Activated CD4-positive, CD25-positive, alpha-beta regulatory T cell (primary cell): ENCODE measurements at places on chromosomes 12 and 14.

- DNase-seq = no peak
Measured at GRCh38 chr12:78753058-78753457, 111.5 kb upstream of the SYT1 start.

DNA sequence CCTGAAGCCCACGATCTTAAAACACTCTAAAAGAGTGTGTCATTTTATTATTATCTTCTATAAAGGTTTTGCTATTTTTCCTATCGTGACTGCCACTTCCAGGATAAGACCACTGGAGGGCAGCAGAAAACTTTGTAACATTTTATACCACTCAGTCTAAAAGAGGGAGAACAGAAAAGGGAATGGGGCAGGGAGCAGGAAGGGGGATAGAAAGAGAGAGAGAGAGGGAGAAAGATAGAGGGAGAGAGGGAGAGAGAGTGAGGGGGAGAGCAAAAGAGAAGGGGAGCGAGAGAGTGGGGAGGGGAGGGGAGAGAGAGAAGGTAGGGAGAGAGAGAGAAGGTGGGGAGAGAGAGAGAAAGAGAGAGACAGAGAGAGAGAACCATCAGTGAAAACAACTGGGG lies 2.0 kb upstream of the ART4 start:
- no peak for DNase-seq

- DNase-seq = no peak
Measured at GRCh38 chr14:59997449-59997848, 77.5 kb downstream of the LRRC9 start.

DNA sequence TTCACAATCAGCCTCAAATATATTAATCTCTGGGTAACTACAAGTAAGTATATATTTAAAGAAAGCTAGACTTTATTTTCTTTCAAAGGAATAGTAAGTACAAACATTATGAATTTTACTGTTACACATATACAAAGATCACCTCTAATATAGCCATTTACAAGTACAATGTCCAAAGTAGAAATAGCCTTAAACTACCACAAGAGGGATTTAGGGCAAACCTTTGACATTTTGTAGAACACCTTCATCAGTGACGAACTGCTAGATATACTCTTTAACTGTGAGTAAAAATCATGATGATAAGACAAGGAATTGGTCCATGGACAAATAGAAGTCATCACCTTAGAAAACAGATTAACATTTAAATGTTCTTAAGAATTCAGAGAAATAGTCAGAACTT lies 69.8 kb downstream of the CNTN1 start:
- no peak for DNase-seq

- DNase-seq = no peak
Measured at GRCh38 chr12:125029761-125030358, 35.4 kb upstream of the AACS start.

- no peak for DNase-seq
Measured at GRCh38 chr14:96080571-96080970, 41.4 kb downstream of the C14orf132 start.

DNA sequence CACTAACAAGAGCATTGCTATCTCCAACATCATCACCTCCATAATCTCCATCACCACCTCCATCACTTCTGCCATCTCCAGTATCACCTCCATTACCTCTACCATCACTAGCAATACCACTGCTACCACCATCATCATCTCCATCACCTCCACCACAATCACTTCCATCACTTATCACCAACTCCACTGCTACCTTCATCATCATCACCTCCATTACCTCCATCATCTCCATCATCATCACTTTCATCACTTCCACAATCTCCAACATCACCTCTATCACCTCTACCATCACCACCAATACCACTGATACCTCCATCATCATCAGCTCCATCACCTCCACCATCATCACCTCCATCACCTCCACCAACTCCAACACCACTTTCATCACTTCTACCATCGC lies 102.4 kb upstream of the TMEM132C start:
- no peak for DNase-seq

DNA sequence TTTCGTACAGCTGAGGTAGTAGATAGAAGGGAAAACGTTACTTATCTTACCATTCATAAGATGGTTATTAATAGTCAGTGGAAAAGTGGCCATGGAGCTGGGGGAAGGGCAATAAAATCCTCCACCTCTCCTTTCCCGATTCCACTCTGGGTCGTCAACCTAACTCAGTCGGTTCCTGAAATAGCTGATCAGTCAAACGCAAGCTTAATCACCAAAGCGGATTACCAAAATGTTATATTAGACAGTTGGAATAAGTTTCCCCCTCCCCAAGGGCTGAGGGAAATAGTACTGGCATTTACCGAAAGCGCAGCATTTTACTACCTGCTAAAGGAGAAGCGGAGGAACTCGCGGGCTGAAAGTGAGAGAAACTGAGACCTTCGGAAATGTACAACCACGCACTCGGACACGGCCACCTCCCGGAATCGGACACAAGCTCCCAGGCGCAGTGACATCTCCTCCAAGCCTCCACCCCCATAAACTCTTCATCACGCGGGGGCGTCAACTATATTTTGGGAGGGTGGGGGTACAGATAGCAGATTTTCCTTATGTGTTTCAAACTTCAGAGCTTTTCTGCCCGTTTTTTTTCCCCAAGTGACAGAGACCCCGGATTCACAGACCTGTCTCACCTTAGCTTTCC lies 1.2 kb downstream of the PPM1H start:
- DNase-seq = no peak

- DNase-seq = peak; percentile 46
Measured at GRCh38 chr14:104563742-104564615, 15.6 kb upstream of the C14orf180 start.

DNA sequence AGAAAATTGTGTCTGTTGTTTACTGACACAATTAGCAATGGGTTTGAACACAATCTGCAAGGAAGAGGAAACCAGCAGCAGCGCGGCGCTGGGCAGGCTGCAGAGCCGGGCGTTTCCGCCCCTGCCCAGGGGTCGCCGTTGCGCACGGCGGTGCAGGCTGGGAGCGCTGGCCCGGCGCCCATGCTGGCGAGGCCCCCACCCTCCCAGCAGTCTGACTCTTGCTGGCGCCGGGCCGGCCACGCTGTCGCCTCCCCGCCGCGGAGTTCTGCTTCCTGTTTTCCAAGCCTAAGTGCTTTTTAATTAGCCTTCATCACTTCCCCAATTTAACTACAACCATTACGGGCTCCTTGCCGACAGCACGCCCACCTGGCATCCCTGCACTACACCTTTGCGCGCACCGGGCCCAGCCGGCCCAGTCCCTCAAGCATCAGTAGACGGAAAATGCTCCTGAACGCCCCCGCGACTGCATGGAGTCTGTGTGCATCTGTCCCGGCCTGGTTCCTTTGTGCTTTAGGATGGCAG lies 212.1 kb downstream of the GXYLT1 start:
- DNase-seq = no peak

DNA sequence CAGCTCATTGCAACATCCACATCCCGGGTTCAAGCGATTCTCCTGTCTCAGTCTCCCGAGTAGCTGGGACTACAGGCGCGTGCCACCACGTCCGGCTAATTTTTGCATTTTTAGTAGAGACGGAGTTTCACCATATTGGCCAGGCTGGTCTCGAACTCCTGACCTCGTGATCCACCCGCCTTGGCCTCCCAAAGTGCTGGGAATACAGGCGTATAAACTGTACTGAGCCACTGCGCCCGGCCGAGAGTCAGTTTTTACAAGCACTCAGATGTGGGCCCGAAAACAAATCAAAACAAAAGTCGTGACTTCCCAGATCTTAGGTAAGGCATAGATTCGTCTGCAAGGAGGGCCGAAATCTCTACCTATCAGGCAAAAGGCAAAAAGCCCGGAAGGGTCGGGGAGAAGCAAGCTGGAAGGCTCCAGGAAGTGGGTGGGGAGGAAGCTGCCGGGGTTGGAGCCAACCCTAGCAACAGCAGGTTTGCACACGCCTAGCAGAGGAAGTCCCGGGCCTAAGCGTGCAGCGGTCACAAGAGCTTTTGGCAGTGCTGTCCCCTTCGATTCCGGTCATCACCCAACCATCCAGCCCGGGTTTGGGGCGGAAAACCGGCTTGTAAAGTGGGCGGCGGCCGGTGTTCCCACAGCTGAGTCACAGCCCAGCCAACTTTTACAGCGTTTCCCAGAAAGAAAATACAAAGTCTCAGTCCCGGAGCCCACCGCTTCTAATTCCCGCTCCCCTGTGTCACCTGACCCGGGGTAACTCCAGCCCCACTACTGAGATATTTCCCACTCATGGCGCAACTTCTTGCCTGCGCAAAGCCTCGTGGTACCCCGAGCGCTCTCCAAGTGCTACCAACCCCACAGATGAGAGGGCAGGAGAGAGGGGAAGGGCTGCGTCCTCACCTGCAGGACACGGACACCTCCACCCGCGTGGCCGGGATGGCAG lies 583 bp downstream of the CPNE8 start:
- no peak for DNase-seq

DNA sequence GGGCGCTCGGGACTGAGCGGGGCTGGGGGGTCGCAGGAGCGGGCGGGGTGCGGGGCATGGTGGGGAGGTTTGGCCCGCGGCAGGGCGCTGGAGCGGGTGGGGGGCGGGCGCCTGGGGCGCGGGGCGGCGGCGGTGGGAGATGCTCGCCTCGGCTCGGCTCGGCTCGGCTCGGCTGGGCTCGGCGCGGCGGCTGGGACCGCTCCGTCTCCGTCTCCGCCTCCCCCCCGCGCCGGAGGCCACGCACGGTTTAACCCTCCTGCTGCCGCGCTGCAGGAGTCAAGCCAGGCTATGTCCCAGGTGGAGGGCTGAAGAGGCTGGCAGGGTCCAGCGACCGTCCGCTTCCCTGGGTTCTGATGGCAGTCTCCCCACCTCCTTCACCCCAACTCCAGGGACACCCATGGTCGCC lies at the start of gene PIANP:
PIANP (minus strand) TSS at position 170 of the 406 bp plus-strand sequence. CDS start 2,754 bp downstream, outside the sequence.
- no peak for DNase-seq

GRCh38 chr12:131370321-131370720 lies 340.6 kb upstream of the SFSWAP start:
- no peak for DNase-seq

DNA sequence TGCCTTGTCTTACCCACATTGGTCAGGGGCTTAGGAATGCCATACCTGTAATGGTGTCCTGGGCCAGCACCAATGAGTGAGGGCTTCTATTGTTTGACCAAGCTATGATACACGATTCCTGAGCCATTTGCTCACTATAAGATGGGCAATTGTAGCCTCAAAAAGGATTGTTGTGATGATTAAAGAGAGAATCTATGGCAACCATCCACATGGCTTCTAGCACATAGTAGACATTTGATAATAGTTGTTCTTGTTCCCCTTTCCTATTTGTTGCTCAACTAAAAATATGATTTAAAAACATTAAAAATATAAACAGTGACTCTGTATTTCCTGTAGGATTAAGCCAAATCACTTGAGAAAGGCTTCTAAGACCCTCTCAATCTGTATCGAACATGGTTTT lies 366.1 kb downstream of the PCNX1 start:
- DNase-seq = no peak

- no peak for DNase-seq
Measured at GRCh38 chr12:91111366-91112325, at the start of gene LUM. TSS of gene LUM (minus strand) at chr12:91111494. CDS start at chr12:91108979, 2,515 bp downstream.

GRCh38 chr14:32727832-32728231 lies 210.8 kb upstream of the NPAS3 start:
- DNase-seq = no peak

DNA sequence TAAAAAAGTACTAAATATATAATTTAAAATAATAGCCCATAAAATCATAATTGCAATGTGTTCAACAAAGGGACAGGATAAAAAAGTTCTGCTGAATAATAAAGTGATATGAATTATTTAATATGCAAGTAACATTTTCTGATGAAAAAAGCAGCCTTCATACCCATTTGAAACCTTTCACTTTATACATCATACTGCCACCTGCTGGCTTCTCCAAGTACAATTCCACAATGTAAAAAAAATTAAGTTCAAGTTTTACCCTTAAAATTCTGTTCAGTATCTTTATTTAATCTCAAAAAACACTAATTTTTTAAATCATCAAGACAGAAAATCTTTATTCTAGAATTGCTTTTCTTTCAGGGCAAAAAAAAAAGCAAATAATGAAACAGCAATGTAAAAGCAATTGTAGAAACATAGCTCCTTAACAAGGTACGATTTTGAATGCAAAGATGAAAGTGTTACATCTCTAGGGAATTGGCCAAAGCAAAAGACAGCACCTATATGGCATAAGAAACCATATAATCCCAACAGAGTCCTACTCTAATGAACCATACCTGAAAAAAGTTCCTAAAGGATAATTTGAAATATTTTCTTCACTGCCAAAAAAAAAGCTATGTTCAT lies 15.0 kb downstream of the MDM1 start:
- DNase-seq = peak; percentile 9

- no peak for DNase-seq
Measured at GRCh38 chr14:88628462-88628861, 65.6 kb downstream of the ZC3H14 start.

DNA sequence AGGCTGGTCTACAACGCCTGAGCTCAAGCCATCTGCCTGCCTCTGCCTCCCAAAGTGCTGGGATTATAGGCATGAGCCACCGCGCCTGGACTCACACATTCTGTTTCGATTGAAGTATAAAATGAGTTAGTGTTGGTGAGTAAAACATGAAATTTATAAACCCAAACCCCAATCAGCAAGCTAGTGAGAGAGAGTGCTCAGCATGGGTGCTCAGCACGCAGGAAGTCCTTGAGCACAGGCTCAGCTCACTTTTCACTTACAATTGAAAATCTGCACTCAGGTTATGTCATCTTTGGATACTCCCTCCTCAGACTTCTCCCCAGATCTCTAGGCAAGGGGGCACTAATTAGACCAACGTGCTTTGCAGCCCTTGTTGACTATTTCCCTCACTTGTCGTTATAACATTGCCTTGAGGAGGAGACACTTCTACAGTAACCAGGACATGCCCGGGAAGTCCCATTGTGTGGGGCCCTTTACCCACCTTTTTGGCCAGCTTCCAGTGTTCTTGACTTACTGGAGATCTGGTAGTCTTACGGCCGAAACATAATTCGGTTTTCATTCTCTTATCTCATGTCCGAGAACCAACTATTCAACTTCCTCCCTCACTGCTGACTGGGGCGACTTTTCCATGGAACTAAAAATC lies 68.5 kb upstream of the AMN1 start:
- no peak for DNase-seq

GRCh38 chr14:70156592-70156991 lies 32.2 kb downstream of the SLC8A3 start:
- DNase-seq = no peak

GRCh38 chr14:92717571-92718042 lies 30.8 kb downstream of the LGMN start:
- DNase-seq = no peak

DNA sequence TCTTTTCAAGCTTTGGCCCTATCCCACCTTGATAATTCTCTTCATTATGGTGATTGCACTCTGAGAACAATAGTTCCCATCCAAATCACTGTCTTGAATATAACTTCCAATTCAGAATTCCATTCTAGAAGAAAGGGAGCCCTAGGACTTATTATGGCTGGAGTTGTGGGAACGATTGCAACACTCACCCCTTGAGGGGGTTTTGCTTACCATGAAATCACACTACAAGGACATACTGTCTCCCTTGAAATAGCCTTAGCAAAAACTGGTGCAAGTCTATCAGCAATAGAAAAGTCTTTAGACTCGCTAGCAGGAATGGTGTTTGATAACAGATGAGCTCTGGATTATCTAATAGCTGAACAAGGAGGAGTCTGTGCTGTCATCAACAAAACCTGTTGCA lies 31.4 kb upstream of the OXA1L start:
- DNase-seq = no peak
